Esophagus mucosa (tissue), 1 donor: ENCODE measurements at places on chromosomes 6 and 20.
A peak's percentile ranks its signal among the peaks of the same experiment; 100 is the strongest.

GRCh38 chr20:39016041-39016440, 53.9 kb downstream of the DHX35 start:
- ATAC-seq = peak; percentile 91

GRCh38 chr6:143127941-143128680, 67.4 kb downstream of the AIG1 start:
- no peak for ATAC-seq

- ATAC-seq = peak; percentile 48
Observed at GRCh38 chr20:20630551-20630950, 81.9 kb downstream of the RALGAPA2 start.

GRCh38 chr20:45359069-45359405, 3.9 kb upstream of the SYS1 start:
- ATAC-seq = no peak

DNA sequence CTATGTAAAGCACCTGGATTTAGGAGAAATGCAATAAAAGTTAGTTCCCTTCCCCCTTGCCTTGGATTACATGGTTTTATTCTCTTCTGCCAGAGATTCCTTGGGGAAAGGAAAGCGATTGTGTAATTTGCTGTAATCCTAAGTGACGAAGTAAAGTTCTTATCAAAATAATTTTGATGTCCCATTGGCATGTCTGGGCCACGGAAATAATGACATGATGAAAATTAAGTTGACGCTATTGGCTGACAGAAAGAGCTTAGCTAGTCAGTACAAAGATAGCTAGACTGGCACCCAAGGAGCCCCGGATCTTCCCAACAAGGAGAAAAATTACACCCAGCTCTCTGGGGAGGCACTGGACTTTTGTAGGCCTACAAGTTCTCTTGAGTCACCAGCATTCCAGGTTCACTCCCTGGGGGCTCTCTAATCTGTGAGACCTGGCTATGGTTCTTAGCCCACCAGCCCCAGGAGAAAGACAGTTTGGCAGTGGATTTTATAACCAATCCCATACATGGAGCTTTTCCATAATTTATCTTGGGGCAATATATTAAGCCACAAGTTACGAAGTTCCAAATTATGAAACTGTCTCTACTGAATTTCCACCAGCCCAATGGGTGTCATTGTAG, 59.9 kb downstream of the FOXA2 start:
- no peak for ATAC-seq

DNA sequence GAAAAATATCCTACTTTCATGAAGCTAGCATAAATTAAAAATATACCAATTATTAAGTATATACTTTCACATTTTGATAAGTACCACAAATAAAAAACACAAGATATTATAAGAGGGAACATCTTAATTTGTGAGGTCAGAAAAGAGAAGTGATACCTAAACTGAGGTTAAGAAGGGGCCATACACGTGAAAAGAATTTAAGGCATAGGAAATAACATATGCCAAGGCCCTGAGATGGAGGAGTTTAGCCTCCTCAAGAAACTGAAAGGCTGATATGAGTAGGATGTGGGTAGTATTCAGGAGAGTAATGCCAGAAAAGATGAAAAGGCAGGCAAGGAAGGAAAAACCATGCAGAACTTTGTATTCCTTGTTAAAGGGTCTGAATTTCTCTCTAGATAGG, 116.6 kb upstream of the HTR1E start:
- no peak for ATAC-seq

DNA sequence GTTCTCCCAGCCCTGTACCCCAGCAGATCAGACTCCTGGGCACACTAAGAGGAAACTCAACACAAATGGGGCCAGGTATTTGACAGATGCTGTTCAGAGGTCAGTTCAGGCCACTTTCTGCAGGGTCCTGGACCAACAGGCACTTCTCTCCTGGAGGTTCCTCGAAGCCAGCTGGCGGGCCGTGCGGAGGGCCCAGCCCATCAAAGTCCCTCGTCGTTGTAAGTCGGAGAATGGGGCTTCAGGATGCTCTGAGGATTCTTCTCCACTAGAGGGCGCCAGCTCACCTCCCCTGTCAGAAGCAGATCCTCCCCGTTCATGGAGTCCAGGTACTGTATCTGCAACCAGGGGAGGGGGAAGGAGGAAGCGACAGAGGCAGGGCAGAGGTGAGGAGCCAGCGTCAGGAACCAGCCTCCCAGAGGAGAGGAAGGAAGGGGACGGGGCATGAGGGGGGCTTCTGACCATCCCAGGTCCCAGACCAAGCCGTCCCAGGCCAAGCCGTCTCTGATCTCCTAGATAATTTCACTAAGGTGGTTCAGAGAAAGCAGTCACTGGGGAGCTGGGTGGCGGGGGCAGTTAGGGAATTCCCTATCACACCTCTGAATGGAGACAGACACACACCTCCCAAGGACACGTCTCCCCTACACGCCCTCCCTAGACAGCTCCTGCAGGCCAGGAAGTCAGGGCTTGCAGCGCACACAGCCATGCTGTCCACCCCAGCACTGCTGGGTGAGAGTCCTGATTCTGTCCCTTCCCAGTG, 11.7 kb upstream of the FAM83C start:
- ATAC-seq = peak; percentile 29

- ATAC-seq = peak; percentile 39
Observed at GRCh38 chr6:149560736-149561135, 5.4 kb upstream of the GINM1 start.
